ENCODE measurements at places on chromosomes 7 and 10.

GRCh38 chr7:433558-433957 lies 86.1 kb downstream of the PDGFA start:
- ATAC-seq: no peak

- no peak for ATAC-seq
Observed at GRCh38 chr7:49322476-49322875, 398.1 kb downstream of the CDC14C start.

DNA sequence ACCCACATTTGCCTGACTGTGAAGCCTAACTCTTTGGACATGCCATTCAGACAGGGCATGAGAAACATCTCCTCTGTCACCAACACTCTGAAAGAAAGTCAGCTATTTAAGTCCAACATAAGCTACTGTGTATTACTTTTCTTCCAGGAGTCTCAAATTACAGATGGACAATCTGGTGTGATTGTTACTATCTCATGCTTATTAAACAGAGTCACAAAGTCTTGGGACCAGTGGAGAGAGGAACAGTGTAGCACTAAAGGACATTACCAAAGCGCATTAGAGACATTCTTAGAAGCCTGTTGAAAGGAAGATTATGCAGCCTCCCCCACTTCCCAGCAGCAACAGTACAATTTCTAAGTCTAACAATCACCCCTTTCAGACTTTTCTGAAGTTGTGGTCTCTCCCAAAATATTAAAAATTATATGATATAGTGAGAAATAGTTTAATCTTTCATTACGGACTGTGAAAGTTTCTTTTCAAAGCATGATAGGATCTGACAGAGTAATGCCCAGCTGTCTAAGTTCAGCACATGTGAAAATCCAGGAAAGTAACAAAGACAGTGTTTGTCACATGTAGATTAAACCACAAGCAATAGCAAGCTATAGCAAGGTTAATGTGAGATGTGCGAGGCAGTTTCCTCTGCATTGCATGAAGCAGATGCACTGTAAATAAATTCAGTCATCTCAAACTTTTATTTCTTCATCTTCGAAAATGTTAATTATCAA lies 280.9 kb upstream of the FZD8 start:
- no peak for ATAC-seq

GRCh38 chr7:79386688-79387422 lies 66.6 kb downstream of the MAGI2 start:
- no peak for ATAC-seq

GRCh38 chr7:16233517-16233916 lies 187.8 kb downstream of the CRPPA start:
- ATAC-seq: no peak

DNA sequence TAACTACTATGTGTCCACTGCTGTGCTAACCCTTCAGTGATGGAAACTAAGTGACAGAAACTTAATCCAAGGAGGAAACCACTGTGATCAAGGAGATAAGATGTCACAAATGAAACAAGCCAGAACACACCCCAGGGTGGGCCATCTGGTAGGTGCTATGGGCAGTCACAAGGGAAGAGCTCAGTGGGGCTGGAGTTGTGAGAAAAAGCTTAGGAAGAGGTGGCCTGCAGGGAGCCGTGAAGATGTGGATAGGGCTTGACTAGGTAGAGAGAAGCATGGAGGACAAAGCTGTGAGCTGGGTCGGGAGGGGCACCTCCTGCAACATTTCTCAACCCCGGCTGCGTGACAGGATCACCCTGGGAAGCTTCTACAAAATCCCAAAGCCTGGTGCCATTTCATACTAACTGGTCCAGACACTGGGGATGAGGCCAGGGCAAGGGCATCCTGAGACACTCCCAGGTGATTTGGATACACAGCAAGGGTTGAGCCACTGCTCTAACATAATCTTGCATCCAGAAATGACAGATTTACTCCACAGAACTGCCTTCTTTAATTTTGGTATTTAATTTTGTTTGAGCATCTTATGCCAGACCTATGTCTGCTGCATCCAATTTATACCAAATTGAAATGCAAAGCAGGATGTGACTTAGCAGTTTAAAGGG lies 69.3 kb downstream of the OSBPL3 start:
- ATAC-seq: no peak

DNA sequence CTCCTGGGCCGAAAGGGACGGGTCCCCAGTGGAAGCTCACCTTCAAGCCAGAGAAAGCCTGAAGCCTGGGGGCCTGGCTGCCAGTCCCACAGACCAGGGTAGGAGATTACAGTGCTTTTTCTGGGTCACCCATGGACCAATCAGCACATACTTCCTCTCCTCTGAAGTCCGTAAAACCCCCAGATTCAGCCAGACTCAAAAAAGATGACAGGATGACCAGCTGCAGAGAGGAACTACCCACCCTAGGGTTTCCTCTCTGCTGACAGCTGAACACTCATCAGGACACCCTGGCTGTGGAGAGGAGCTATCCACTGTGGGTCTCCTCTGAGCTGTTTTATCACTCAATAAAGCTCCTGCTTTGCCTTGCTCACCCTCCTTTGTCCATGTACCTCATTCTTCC lies 78.0 kb downstream of the SAMD9 start:
- ATAC-seq: no peak

- no peak for ATAC-seq
Observed at GRCh38 chr10:132849546-132850031, 63.6 kb upstream of the NKX6-2 start.

GRCh38 chr7:41199136-41199535 lies 503.8 kb downstream of the INHBA start:
- ATAC-seq: no peak

GRCh38 chr7:148116195-148116594 lies 474.4 kb upstream of the C7orf33 start:
- no peak for ATAC-seq

GRCh38 chr7:151232917-151233701 lies 826 bp downstream of the CHPF2 start:
- peak; percentile 28 for ATAC-seq

DNA sequence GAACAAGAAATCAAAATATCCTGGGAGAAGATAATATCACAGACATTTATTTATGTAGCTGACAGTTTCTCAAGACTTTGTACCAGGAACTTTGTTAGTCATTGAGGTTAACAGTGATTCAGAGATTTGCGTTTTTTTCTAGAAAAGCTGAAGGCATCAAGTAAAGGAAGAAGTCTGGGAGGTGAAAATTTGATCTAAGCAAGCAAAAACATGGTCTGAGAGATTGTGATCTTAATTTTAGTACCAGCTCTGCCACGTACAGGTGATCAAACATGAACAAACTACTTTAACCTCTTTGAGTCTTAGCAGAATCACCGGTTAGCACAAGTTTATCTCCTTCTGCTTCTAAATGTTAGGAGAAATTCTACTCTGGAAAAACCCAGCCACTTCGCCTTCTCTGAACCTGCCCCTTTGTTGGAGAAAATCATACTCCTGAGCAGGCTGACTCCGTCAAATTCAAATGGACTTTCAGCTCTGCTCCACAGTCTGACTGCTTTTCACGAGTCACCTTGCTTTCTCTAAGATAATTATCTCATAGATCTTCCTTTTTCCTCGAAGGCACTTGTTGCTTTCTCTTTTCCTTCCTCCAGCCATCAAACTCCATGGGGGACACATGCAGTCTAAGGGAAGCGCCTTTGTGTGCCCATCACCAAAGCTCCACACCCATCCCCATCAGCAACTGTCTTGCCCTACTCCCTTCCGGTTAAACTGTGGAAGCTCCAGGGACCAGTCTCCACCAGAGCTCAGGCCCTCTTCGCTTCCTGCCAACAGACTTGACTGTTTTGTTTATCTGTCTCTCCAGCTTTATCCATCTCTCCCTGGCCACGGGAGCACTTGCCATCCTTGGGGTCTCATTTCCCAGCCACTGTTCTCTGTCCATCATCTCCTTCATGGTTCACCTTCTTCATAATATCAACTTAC lies 86.3 kb downstream of the PRKCQ start:
- no peak for ATAC-seq

DNA sequence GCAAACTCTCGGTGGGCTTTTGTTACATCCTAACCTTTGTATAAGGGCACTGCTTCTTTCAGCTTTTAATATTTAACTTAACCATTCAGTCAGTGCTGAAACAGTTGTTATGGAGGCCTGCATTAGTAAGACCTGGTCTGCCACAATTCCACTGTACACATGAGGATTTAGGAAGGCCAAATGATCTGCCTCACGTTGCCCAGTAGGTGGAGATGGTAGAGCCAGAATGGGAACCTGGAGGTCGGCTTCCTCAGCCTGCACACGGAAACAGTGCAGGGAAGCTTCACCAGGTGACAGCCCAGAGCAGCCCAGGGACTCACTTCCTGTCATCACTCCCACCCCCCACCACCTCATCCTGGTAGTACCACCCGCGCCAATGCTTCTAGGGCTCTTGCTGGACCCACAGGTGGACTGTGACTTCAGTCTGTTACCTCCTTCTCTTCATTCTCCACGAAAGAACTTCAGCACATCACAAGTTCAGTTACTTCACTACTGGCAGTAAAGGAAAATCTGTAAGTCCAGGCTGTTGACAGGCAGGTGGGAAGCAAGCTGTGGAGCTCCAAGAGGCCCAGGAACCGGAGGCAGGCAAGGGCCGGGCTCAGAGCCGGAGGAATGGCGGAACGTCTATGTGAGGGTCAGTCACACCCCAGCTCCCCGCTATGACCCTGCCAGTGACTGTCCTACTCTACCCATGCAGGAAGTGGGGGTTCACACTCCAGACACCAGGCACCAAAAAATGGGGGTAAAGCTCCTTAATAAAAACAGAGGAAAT lies 480.3 kb upstream of the C7orf33 start:
- ATAC-seq: no peak

DNA sequence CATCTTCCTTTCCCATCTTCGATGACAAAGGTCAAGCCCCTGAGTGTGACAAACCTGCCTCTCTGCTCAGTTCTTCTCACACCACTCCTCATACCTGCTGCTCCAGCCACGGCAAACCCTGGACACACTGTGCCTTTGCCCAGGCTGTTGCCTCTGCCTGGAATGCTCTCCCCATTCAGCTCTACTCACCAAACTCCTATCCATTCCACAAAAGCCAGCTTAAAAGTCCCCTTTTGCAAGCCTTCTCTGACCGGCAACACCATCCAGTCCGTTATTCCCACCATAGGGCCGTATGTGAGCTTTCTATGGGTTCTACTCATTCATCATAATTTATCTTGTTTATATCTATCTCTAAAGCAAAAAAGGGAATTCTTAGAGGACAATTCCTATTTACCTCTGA lies 15.2 kb downstream of the GFRA1 start:
- ATAC-seq: no peak

DNA sequence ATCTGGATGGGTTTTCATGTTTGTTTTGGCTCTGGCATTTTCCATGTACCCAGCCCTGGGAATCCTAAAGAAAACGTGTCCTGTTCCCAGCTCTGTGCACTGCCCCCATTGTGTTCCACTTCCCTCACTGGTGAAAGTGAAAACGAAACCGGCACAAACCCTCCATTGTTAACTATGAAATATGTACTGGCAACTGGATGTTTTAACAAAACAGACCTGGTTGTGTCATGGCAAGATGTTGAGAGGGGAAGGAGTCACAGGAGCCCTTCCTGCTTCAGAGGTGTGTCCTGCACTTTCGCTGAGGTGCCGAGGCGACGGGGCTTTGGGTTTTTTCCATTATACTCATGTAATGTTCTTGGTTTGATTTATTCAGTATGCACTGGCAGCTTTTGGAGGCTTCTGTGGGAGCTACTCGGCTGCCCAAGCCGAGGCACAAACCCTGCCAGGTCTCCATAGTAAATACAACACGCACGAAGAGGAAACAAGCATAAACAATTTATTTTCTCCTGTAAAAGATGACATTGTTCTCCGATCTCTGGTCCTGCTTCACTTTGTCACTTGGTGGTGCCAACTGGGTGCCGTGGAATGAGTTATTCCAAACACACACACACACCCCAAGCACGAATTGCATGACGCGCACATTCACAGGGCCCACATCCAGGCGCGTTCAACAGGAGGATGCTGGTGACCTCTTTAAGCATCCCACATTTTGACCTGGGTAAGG lies 118.2 kb downstream of the CDK6 start:
- peak; percentile 88 for ATAC-seq

- no peak for ATAC-seq
Observed at GRCh38 chr10:116306847-116307246, 17.4 kb upstream of the CCDC172 start.

DNA sequence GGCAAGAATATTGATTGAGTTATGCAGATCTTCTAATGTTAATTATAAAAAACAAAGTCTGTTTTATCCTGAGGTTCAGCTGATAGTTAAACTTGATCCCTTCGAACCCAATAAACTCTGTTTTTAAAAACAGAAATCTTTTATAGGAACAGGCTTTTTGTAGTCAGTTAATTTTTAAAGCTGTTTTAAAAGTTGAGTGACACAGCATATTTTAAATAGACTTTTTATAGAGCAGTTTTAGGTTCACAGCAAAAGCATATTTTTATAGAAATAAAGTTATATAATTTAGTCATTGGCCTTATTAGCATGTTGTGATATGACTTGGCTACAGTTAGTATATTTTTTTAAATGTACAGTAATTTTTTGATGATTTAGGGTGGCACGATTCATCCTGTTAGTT lies 11.1 kb downstream of the FOXK1 start:
- no peak for ATAC-seq

- peak; percentile 15 for ATAC-seq
Observed at GRCh38 chr7:105838627-105839231, 37.7 kb downstream of the ATXN7L1 start.

GRCh38 chr7:77569514-77570232 lies 32.6 kb downstream of the PTPN12 start:
- no peak for ATAC-seq

DNA sequence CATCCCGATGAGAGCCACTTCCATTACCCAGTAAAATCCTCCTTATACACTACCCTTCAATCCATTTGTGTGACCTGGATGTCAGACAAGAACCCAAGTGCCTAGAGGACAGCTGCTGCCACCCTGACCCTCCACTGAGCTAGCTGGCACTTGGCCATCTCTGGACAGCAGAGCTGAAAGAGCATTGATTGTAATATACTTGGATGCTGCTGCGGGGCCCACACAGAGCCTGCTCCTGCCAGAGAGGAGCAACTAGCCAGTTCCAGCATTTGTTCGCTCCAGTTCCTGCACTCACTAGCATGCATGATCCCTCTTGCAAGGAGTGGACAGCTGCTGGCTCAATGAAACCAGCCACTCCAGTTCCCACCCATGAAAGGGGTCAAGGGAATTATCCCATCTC lies 8.4 kb upstream of the TMEM254 start:
- no peak for ATAC-seq

DNA sequence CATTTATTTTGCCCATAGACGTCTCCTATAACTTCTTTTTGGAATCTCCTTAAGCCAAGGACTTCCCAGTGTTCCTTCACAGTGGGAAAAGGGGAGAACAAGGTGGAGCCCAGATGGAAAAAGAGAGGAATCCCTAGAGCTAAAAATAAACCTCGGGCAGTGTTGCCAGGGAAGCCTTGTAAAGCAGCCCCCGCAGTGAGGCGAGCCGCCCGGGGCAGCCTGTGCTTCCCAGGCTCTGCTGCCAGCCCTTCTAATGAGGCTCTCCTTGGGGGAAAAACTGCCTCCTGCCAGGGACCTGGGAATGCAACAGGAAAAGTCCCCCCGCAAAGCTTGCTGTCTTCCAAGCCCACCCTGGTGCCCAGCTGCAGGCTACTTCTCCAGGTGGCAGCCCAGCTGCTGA lies 71.7 kb downstream of the SH3PXD2A start:
- no peak for ATAC-seq

GRCh38 chr7:66952343-66953043 lies 31.5 kb downstream of the TMEM248 start:
- no peak for ATAC-seq

- no peak for ATAC-seq
Observed at GRCh38 chr10:82041018-82041417, 166.0 kb downstream of the NRG3 start.

Measured in gastroesophageal sphincter (tissue), 4 donors.